CD4-positive, alpha-beta T cell (primary cell): ENCODE measurements at places on chromosomes 1 and 21.

DNA sequence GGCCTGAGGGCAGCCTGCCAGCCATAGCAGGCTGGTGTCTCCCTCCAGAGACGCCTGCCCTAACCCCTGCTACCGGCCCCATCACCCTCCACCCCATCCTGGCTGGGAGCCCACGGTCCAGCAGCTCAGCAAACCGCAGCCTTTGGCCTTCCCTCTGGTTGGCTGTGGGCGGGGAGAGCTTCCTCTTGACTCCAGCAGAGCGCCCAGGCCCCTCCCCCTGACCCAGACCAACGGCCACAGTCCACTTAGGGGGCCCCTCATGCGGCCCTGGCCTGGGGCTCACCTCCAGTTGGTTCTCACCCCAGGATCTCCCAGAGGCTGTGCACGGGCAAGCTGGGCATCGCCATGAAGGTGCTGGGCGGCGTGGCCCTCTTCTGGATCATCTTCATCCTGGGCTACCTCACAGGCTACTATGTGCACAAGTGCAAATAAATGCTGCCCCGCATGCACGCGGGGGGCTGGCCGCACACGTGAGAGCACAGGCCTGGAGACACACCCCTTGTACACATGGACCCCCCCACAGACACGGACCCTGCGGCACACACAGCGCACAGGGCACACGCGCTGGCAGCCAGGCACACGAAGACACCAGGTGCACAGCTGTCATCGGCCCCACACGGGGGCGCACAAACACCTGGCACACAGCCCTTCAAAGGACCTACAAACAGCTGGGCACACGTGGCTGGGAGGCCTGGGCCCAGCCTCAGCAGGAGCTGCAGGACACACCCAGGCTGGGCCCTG is 3.1 kb downstream of the SMIM1 start:
- H3K27me3 ChIP-seq, result no peaks in the 10 kb centered on the region
- H3K36me3 ChIP-seq, result peaks cover 19% of the 10 kb centered on the region
- H3K4me1 ChIP-seq, result peaks cover 33% of the 10 kb centered on the region

GRCh38 chr1:71068325-71069240 is 12.3 kb downstream of the ZRANB2 start:
- no peaks in the 10 kb centered on the region for H3K4me1 ChIP-seq
- no peak overlapping the region for H3K4me3 ChIP-seq
- peaks cover 95% of the 10 kb centered on the region for H3K36me3 ChIP-seq
- no peak for DNase-seq

- no peaks in the 10 kb centered on the region for H3K4me1 ChIP-seq
- H3K36me3 ChIP-seq, result no peaks in the 10 kb centered on the region
- DNase-seq, result no peak
- no peak overlapping the region for H3K27ac ChIP-seq
- H3K4me3 ChIP-seq, result no peak overlapping the region
These were observed 30.0 kb downstream of the TNR start for GRCh38 chr1:175713381-175713780.

DNA sequence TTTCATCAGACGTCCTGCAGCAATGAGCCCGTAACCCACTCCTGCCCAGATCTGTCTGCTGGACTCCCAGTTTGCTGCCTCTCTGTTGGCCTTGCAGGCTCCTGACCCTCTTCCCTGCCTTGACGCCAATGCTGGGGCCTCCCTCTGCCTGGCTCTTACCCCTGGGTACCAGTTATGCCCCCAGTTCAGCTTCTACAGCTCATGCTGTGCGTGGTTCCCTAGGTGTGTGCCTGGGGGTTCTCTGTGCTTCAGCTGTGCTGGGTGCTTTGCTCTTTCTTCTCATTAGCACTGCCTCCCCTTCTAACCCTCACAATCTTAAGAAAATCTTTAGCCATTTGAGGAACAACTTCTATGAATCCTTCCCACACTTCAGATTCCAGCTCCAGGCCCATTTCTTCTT is 151.4 kb downstream of the ZSCAN20 start:
- H3K36me3 ChIP-seq, result no peaks in the 10 kb centered on the region
- no peaks in the 10 kb centered on the region for H3K4me1 ChIP-seq
- no peak for DNase-seq
- H3K4me3 ChIP-seq, result no peak overlapping the region

GRCh38 chr1:25832336-25833037 is 12.7 kb downstream of the MTFR1L start:
- peaks cover 4% of the 10 kb centered on the region for H3K4me1 ChIP-seq
- no peak overlapping the region for H3K4me3 ChIP-seq
- no peaks in the 10 kb centered on the region for H3K27me3 ChIP-seq
- no peak for DNase-seq
- H3K27ac ChIP-seq, result no peak overlapping the region

GRCh38 chr1:187566354-187566753 is 737.6 kb downstream of the PLA2G4A start:
- no peaks in the 10 kb centered on the region for H3K4me1 ChIP-seq
- DNase-seq, result no peak
- no peak overlapping the region for H3K27ac ChIP-seq
- no peaks in the 10 kb centered on the region for H3K27me3 ChIP-seq

DNA sequence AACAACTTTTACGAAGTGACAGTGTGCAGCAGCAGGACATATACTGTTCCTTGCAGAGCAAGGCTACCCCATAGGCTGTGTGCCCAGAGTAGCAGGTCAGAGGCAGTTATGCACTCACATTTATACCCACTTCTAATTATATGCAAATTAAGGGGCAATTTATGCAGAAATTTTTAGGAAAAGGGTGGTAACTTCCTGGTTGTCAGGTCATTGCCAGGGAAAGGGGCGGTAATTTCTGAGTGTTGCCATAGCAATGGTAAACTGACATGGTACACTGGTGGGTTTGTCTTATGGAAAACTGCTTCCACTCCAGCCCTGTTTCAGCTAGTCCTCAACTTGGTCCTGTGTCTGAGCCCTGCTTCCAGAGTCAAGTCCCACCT is 12.0 kb upstream of the SLAMF1 start:
- no peaks in the 10 kb centered on the region for H3K36me3 ChIP-seq
- no peaks in the 10 kb centered on the region for H3K27me3 ChIP-seq
- no peak for DNase-seq

GRCh38 chr1:248858096-248858890 is 592 bp downstream of the ZNF692 start:
- H3K4me1 ChIP-seq, result peaks cover 60% of the 10 kb centered on the region
- peak overlapping the region; percentile 53 for H3K4me3 ChIP-seq
- H3K27me3 ChIP-seq, result no peaks in the 10 kb centered on the region
- peak overlapping the region; percentile 41 for H3K27ac ChIP-seq
- peak; percentile 47 for DNase-seq
- peaks cover 19% of the 10 kb centered on the region for H3K36me3 ChIP-seq

DNA sequence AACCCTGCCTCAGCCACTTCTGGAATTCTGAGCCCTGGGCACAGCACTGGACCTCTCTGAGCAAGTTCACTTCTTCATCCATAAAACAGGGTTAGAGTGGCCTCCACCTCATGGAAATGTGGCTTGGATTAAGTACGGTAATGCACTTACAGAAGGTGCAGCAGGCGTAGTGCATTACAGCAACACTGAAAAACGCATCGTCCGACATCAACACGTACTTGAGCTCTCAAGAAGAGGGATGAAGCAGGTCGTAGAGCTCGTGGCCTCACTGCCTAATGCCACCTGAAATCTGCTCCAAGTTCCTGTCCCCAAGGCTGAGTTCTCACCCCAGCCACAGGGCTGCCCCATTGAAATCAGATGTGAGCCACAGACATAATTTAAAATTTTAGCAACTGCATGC is 650.1 kb downstream of the NPHP4 start:
- no peak overlapping the region for H3K27ac ChIP-seq
- H3K4me1 ChIP-seq, result peaks cover 9% of the 10 kb centered on the region
- H3K4me3 ChIP-seq, result no peak overlapping the region
- no peaks in the 10 kb centered on the region for H3K36me3 ChIP-seq
- no peaks in the 10 kb centered on the region for H3K27me3 ChIP-seq
- DNase-seq, result no peak

- H3K4me1 ChIP-seq, result peaks cover 11% of the 10 kb centered on the region
- no peak for DNase-seq
- H3K36me3 ChIP-seq, result peaks cover 43% of the 10 kb centered on the region
- no peaks in the 10 kb centered on the region for H3K27me3 ChIP-seq
These were observed 25.2 kb downstream of the CNST start for GRCh38 chr1:246591504-246591903.

GRCh38 chr1:239025223-239025622 is 361.1 kb upstream of the CHRM3 start:
- no peaks in the 10 kb centered on the region for H3K4me1 ChIP-seq
- DNase-seq, result no peak
- H3K36me3 ChIP-seq, result no peaks in the 10 kb centered on the region
- H3K27me3 ChIP-seq, result no peaks in the 10 kb centered on the region
- H3K27ac ChIP-seq, result no peak overlapping the region
- H3K4me3 ChIP-seq, result no peak overlapping the region

DNA sequence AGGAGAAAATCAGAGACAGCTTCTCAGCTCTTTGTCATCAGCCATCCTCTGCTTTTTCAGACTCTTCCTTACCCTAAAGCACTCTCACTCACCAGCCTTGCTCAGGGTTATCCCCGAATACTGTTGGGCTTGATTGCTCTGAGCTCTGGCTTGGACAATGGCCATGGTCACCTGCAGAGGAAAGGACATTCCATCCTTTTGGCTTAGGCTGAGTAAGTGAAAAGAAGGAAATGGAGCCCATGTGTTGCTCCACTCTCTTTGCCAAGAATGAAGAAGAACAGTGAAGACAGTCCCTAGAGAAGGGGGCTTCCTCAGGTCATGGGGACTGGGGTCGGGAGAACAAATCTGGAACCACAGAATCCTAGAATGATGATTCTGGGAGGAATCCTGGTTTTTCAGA is 2.3 kb downstream of the MTMR11 start:
- H3K4me1 ChIP-seq, result peaks cover 15% of the 10 kb centered on the region
- no peak for DNase-seq
- no peaks in the 10 kb centered on the region for H3K36me3 ChIP-seq
- H3K4me3 ChIP-seq, result no peak overlapping the region
- H3K27ac ChIP-seq, result no peak overlapping the region

GRCh38 chr1:209205039-209205438 is 378.5 kb upstream of the CAMK1G start:
- H3K4me3 ChIP-seq, result no peak overlapping the region
- no peak overlapping the region for H3K27ac ChIP-seq
- peaks cover 5% of the 10 kb centered on the region for H3K4me1 ChIP-seq
- DNase-seq, result no peak

GRCh38 chr1:94332952-94333351 is 85.2 kb upstream of the ABCD3 start:
- no peaks in the 10 kb centered on the region for H3K4me1 ChIP-seq
- no peak overlapping the region for H3K4me3 ChIP-seq
- peaks cover 21% of the 10 kb centered on the region for H3K27me3 ChIP-seq
- H3K27ac ChIP-seq, result no peak overlapping the region

- no peak for DNase-seq
- H3K4me1 ChIP-seq, result no peaks in the 10 kb centered on the region
- no peaks in the 10 kb centered on the region for H3K36me3 ChIP-seq
These were observed 662.3 kb upstream of the PTBP2 start for GRCh38 chr1:96059276-96059675.

DNA sequence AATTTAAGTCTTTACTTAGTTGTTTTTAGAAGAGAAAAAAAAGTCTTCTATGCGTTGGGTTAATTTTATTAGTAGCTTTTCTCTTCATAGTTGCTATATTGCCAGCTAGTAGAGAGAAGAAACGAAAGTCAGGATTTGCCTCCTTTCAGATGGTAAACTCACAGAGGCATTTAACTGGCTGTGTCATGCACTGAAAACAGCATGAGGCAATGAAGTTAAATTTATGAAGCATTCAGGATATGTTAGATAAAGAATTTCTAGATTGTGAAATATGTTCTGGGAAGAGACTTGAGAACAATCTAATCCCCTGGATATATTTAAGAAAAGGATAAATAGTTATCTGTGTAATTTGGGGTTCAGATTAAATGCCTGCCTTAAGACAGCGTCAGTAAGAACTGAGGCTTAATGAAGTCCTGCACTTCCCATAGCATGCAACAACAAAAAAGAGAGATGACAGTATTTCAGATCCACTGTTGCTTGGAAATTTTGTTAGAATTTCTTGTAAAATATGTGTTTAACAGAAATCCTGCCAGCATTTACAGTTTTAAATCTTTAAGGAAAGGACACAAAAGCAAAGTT is 1.7 kb downstream of the ANGPTL1 start:
- H3K4me3 ChIP-seq, result no peak overlapping the region
- no peaks in the 10 kb centered on the region for H3K4me1 ChIP-seq
- no peak overlapping the region for H3K27ac ChIP-seq
- no peaks in the 10 kb centered on the region for H3K36me3 ChIP-seq
- no peaks in the 10 kb centered on the region for H3K27me3 ChIP-seq

DNA sequence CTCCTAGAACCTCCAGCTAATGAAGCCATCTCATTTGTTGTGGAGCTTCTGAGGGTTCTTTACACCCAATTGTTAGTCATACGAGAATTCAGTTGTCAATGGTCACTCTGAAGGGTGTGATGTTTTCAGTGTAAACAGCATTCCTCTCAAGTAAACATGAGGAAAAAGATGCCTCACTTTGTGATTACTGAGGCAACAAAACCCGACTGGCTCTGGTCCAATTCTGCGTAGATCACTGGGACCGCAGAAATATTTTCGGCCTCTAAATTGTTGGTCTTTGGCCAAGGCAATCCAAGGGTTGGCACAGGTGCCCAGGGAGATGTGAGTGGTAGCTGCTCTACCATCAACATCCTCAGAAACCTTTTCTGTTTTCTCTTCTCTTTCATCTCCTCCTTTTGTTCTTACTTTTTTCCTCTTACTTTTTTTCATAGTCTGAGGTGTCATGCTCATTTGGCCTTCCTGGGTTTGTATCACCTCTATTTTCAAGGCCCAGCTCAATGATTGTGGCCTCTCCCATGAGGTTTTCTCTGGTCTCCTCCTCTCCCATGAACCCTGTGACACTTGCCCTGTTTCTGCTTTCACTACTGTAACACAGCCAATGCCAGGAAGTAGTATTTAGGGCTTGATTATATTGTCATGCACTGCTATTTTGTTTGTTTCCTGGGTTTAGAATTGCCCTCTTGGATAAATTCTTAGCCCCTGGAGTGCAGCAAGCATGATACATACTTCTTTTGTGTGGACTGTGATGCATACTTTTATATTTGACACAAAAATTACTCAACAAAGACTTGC is 221.9 kb downstream of the TNR start:
- H3K36me3 ChIP-seq, result no peaks in the 10 kb centered on the region
- no peaks in the 10 kb centered on the region for H3K27me3 ChIP-seq
- no peak for DNase-seq
- no peak overlapping the region for H3K4me3 ChIP-seq

DNA sequence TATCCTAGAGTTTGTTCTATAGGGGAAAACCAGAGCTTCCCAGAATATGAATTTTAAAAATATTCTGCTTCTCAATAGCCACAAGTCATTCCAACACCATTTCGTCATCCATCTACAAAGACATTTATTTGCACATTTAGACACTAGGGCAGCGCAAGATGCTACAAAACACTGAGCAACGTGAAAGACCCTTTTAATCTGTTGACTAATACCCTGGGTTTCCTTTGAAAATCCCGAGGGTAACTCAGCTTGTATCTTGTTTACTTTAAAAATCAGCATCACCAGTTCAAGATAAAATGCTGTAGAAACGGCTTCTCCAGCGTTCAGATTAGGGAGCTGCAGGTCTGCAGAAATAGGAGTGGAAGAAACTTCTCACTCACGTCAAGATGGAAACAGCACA is 13.5 kb downstream of the PDPN start:
- H3K27me3 ChIP-seq, result peaks cover 3% of the 10 kb centered on the region
- DNase-seq, result no peak
- H3K4me3 ChIP-seq, result no peak overlapping the region
- H3K4me1 ChIP-seq, result no peaks in the 10 kb centered on the region

- H3K27ac ChIP-seq, result no peak overlapping the region
- H3K4me1 ChIP-seq, result peaks cover 43% of the 10 kb centered on the region
- no peak overlapping the region for H3K4me3 ChIP-seq
- DNase-seq, result no peak
- no peaks in the 10 kb centered on the region for H3K27me3 ChIP-seq
These were observed 5.3 kb downstream of the MRPS15 start for GRCh38 chr1:36458910-36459309.
